Stimulated activated CD4-positive, alpha-beta T cell treated with anti-CD3 and anti-CD28 coated beads, Interleukin-4, amount 100 ng/mL, for 48 hours (primary cell): ENCODE measurements at places on chromosomes 5 and 9.

GRCh38 chr9:99531313-99531712 is 290.4 kb upstream of the NR4A3 start:
- no peak for DNase-seq

DNA sequence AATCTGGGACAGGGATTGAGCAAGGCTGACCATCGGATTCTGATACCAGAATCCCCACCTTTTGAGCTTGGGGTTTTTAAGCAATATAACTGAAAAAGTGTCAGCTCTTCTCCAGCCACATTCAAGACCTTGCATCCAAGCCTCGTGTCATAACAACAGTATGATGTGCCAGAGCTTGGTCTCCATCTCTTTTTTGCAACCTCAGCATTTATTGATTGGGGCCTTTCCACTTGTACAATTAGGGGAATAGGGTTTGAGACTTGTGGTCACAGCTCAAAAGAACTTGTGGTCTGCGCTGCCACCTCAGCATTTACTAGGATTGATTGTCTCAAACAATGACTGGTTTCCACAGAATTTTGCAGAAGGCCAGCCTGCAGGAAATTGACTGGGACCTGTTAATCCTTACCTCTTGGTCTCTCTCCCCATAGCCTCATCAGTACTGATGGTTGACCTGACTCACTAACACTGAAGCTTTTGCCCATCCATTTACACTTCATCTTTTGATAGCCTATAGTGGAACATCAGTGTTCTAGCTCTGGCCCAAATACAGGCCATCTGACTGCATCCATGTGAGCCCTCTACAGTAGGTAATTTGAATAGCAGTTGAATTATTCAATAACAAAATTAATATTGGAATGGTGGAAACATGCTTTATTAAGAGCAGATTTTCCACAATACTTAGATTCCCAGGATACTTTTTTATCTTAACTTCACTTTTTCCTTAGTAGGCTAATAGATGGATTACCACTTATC is 381.6 kb upstream of the PRR16 start:
- DNase-seq, result no peak

- DNase-seq, result no peak
Observed at GRCh38 chr9:97556721-97557605, 55.5 kb downstream of the TMOD1 start.

- no peak for DNase-seq
Observed at GRCh38 chr5:144370273-144370672, 199.6 kb downstream of the KCTD16 start.

- no peak for DNase-seq
Observed at GRCh38 chr5:136743052-136743451, 377.7 kb upstream of the TRPC7 start.

DNA sequence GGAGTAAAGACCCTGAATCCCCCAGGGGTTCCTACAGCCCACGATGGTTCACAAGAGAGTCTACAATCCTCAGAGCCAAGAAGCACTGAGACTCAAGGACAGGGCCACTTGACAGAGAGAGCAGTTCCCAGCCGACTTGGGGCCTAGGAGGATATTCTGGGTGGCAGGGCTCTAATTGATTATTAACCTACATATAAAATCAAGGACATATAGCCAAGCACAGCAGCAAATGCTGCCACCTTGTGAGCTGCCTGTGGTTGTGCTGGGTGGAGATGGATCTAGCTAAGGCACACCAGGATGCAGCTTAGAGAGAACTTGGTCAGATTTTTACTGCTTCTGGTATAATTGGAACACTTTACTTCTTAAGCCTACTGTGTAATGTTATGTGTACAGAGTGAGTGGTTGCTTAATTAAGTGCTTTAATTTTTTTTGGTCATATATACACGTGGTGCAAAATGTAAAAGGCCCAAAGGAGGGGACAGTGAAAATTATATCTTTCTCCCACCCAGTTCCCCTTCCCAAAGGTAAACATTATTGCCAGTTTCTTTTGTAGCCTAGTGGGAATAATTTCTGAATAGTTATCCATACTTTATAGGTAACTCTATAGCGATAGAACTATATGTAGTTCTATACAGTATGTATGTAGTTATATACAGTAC is 78.8 kb downstream of the F2RL2 start:
- peak; percentile 40 for DNase-seq

DNA sequence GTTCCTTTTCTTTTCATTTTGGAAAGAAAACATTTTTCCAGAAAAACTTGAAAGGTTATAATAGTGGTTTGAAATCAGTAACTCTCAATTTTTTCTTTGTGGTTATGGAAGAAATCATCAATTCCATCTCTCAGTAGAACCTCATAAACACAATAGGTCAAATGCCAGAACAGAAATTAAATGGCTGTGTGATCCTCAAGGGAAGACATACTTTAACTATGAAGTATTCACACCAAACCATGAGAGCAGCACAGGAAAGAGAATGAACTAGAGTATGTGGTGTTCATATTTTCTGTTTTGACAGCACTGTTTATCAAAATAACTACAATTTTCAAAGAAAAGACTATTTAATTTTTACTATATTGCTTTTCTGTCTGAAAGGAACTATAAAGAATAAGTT is 29.7 kb upstream of the EFNA5 start:
- DNase-seq, result no peak

GRCh38 chr5:76356887-76357286 is 46.2 kb upstream of the IQGAP2 start:
- no peak for DNase-seq

- DNase-seq, result no peak
Observed at GRCh38 chr5:173920024-173920753, 32.0 kb downstream of the CPEB4 start.

DNA sequence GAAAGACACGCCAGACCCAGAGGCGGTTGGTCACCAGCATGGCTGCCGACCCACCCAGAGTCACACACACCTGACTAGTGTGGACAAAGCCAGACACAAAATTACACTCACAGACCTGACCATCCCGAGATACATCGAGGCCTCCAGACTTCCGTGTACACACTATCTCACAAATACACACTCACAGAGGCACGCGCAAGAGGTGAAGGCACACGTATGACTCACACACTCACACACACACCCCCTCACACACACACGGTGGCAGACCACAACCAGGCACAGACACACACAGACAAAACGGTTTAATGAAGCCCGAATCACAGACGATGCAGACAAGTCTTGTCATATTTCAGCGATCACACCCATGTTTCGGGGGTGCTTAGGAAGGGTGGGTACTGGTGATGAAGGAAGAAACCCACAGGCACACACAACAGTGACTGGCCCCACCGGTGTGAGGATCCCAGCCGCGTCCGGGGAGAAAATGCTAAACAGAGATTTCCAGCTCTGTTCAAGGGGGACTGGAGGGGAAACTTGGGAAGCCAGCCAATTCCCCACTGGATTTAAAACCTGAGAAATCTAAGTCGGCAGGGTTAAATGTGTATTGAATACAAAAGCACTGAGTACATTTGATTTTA is 51.3 kb downstream of the CRB2 start:
- DNase-seq, result no peak

DNA sequence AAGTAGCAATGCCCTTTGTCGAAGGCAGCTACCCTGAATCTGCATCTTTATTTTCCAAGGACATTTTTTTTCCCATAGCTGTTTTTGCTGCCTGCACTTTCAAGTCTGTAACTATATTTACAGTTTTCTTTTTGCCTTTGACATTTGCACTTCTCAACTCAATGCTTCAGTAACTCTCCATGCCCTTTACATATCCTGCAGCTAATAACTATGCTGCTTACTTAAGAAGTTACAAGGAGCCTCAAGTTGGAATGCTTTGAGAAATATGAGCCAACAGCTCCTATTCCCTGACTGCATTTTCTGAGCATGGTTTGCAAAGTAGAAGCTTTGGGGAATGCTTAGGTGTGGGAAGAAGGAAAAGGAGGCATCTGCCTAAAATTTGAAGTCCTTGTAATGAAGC is 194.8 kb upstream of the TRPC7 start:
- no peak for DNase-seq

DNA sequence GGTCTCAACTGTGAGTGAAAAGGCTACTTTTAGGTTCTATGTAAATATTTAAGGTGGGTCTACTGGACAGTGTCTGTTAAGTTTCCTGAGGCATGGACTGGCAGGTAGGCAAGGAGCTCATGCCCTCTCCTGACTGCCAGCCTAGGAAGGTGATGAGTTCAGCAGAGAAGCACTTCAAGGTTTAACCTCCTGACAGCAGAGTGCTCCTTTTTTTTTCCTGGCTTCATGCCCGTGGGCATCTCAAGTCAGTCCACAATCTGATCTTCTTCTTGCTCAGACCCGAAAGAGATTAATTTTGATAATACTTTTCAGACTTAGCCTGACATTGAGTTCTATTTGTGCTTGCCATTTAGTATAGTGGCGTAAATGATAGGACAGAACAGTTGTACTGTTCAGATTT is 241.9 kb upstream of the NREP start:
- DNase-seq, result no peak

- DNase-seq, result no peak
Observed at GRCh38 chr5:21681911-21682310, 1171.2 kb downstream of the CDH12 start.

DNA sequence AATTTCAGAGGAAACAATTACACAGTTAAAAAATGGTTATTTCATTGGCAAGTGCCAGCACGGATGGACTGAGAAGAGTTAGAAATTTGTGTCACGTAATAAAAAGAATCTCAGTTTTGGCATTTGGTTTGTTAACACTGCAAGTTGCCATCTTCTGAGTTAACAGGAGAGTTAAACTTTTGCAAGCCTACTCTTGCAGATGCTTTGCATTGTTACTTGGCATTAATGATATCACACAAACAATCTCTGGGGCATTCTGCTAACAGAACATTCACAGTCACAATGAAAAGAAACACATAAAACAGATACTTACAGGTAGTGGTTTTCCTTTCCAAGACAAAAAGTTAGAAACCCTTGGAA is 647 bp downstream of the FREM1 start:
- DNase-seq, result no peak

GRCh38 chr9:84791643-84792042 is 122.1 kb downstream of the NTRK2 start:
- DNase-seq, result no peak

GRCh38 chr5:140554454-140554853 is 2.8 kb downstream of the SRA1 start:
- no peak for DNase-seq

DNA sequence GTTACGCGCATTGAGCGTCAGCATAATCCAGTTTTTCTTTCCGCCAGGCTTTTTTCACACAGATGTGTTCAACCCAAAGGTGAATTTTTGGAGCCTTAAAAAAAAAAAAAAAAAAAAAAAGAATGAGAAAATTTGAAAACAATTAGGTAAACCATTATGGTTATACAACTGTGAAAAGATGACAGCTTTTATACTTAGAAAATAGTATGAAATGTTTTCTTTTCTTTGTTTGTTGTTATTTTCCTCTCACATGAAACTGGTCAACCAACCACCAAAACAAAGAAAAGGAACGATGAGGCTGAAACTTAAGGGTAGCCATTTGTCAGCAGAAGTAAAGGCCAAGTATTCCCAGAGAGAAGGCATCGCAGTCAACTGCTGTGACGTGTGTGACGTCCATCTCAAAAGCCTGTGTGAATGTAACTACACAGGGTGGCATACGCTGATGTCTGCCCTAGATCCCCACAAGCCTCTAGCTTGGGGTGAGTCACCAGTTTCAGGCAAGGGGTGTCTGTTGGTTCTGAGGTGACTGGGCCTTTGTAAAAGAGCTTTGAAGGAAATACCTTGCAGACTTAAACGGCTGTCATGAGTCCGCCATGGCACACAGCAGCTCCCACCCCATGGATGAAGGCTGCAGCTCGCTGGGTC is 182.9 kb downstream of the AOPEP start:
- DNase-seq, result no peak

GRCh38 chr5:65157906-65158603 is 323.7 kb downstream of the ADAMTS6 start:
- DNase-seq, result no peak

GRCh38 chr9:11194246-11194645 is 581.4 kb upstream of the PTPRD start:
- no peak for DNase-seq

- no peak for DNase-seq
Observed at GRCh38 chr9:110977259-110977709, 61.0 kb downstream of the LPAR1 start.

DNA sequence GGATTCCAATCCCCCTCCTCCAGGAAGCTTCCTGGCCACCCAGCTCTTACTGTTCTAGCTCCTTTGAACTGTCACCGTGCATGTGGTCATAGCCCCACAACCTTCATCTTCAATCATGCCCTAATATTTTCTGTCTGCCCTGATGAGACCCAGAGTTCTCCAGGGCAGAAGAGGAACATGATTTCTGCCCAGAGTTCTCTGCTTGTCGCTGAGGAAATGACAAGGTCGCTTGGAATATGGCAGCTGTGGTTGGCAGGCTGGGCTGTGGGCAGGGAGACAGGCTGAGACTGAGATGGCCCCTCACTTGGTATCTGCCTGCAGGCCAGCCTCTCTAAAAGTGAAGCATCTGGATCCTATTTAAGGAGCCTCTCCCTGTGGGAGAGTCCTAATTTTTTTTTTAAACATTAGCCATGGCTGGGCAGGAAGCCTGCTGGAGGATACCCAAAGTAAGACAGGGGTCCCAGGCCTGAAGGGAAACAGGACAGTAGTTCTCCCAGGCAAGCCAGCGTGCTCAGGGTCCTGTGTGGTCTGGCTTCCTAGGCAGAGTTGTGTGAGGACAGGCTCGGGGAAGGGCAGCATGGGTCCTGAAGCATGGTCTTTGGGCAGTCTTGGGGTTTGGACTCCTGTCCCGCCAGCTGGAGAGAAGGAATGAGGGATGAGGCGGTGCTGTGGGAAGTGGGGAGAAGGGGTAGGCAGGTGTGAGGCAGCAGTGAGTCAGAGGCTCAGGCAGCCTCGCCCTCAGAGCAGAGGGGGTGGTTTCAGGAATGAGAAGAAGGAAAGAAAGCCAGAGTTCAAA is 242.1 kb downstream of the FSTL4 start:
- no peak for DNase-seq

DNA sequence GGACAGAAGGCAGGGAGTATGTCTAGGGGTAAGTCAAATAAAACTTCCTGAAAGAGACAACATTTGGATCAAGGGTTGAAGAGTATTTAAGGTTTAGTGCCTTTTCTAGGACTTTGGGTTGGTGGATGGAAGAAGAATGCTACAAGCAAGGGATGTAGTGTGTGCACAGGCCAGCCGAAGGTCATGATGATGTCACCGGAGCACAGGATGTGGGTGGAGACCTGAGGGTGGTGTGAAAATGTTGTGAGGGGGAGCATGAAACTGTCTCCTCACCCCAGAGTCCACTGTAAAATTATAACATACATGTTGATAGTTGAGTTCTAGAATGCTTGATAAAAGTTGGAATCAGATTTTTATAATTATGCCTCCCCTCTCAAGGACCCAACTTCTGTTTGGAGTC is 553.3 kb upstream of the SGCD start:
- DNase-seq, result no peak

GRCh38 chr5:14193496-14193895 is 50.4 kb downstream of the TRIO start:
- no peak for DNase-seq

DNA sequence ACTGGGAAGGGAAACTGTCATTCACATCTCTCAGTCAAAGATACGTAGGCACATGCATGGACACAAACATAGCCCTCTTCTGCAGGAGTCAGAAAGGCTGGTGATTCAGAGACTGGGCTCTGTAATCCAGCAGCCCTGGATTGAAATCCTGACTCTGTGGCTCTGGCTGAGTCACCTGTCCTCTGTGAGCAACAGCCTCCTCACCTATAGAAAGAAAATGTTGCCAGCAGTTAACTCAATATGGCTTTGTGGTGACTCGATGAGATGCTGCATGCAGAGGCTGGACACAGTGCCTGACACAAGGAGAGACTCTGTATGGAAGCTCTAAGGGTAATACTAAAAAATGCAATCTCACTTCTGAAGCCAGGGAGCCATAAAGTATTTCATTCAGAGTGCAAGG is 23.9 kb upstream of the CDKN2AIPNL start:
- DNase-seq, result no peak

GRCh38 chr9:103714992-103715391 is 379.1 kb upstream of the SMC2 start:
- DNase-seq, result no peak
